ENCODE measurements at places on chromosomes 16 and 17. TPM values are rescaled to one million over a fixed set of nuclear protein-coding genes. Genes with fewer than 3 reads are reported as not detected.

MEOX1 gene
- 5.2 TPM for total RNA-seq

GNG13 gene
- not detected for total RNA-seq

- H3K4me1 ChIP-seq: no peaks in the 10 kb centered on the region
- no peak overlapping the region for H3K4me3 ChIP-seq
- no peak overlapping the region for H3K27ac ChIP-seq
- DNase-seq: no peak
Measured at GRCh38 chr17:80177986-80178595, 8.3 kb downstream of the CARD14 start.

DNA sequence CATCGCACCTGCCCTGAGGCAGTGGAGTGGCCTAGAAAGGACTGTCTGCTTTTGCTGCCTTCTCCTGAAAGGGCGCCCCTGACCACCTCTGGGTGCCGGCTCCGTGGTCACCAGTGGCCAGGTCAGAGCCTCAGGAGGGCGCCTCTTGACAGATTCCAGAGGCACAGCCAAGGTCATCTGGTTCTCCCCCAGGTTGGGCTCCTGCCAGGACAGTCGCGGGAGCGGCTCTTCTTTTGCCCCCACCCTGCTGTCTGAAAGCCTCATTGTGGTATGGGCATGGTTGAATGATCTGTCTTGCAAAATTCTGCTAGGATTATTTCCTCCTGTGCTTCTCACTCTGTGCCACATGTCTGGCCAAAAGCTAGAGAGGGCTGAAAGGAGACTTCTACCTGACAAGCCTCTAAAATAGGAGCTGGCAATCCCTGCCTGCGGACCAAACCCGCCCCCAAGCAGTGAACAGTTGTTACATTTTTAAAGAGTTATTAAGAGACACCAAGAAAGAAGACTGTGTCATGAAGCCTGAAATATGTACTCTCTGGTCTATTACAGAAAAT lies 82.8 kb downstream of the SNX29 start:
- no peak overlapping the region for H3K4me3 ChIP-seq
- DNase-seq: no peak
- H3K27me3 ChIP-seq: peaks cover 1% of the 10 kb centered on the region
- H3K36me3 ChIP-seq: no peaks in the 10 kb centered on the region
- no peak overlapping the region for H3K27ac ChIP-seq

PRR11 gene
- total RNA-seq: 58.1 TPM

- H3K36me3 ChIP-seq: no peaks in the 10 kb centered on the region
- no peaks in the 10 kb centered on the region for H3K4me1 ChIP-seq
- DNase-seq: no peak
- H3K4me3 ChIP-seq: no peak overlapping the region
- H3K27me3 ChIP-seq: no peaks in the 10 kb centered on the region
- H3K27ac ChIP-seq: no peak overlapping the region
Measured at GRCh38 chr16:63612462-63613227, 1509.2 kb downstream of the CDH11 start.

KIF18B gene
- total RNA-seq: 70.5 TPM

SNX11 gene
- total RNA-seq: 31.3 TPM

DNA sequence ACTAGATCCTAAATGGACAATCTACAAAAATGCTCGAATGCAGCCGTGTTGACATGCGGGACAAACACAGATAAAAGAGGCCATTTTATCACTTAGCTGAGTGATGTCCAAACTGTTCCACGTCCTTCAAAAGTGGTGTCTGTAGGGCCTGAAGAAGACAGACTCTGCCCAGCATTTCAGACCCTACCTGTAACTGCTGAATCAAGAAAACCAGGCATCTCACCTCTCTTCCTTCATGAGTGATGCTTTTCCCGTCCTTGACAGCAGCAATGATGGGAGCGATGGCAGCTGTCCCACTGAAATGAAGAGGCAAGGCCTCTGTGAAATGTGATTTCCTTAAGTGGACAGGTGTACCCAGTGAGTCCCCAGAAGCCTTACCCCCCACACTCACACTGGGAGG lies 12.3 kb downstream of the ELAC2 start:
- H3K4me1 ChIP-seq: no peaks in the 10 kb centered on the region
- H3K27me3 ChIP-seq: no peaks in the 10 kb centered on the region
- H3K36me3 ChIP-seq: peaks cover 15% of the 10 kb centered on the region
- DNase-seq: no peak
- H3K27ac ChIP-seq: no peak overlapping the region
- H3K4me3 ChIP-seq: no peak overlapping the region

- H3K4me3 ChIP-seq: no peak overlapping the region
- H3K4me1 ChIP-seq: no peaks in the 10 kb centered on the region
- H3K27me3 ChIP-seq: peaks cover 53% of the 10 kb centered on the region
- no peak for DNase-seq
- no peak overlapping the region for H3K27ac ChIP-seq
- H3K36me3 ChIP-seq: no peaks in the 10 kb centered on the region
Measured at GRCh38 chr17:49015179-49015923, 18.2 kb downstream of the IGF2BP1 start.

- peak overlapping the region; percentile 91 for H3K4me3 ChIP-seq
- H3K27me3 ChIP-seq: no peaks in the 10 kb centered on the region
- no peak for DNase-seq
- peak overlapping the region; percentile 94 for H3K27ac ChIP-seq
- peaks cover 49% of the 10 kb centered on the region for H3K36me3 ChIP-seq
Measured at GRCh38 chr17:63827801-63828221, 348 bp upstream of the FTSJ3 start.

DNA sequence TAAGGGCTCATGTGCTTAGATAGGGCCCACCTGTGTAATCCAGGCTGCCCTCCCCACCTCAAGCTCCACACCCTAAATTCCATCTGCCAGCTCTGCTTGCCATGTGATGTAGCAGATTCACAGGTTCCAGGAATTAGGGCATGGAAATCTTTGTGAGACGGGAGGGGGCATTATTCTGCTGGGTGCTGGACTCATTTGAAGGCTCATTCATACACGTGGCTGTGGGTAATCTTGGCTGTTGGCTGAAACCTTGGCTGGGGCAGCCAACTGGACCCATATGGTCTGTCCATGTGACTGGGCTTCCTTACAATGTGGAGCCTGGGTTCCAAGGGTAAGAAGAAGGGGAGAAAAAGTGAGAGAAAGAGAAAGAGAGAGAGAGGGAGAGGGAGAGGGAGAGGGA lies 115.1 kb downstream of the CYLD start:
- no peak overlapping the region for H3K4me3 ChIP-seq
- H3K36me3 ChIP-seq: no peaks in the 10 kb centered on the region
- no peaks in the 10 kb centered on the region for H3K4me1 ChIP-seq
- peaks cover 4% of the 10 kb centered on the region for H3K27me3 ChIP-seq

MSLN gene
- total RNA-seq: not detected

GRCh38 chr16:11200592-11200991 lies 55.4 kb downstream of the SOCS1 start:
- no peak overlapping the region for H3K4me3 ChIP-seq
- H3K36me3 ChIP-seq: peaks cover 3% of the 10 kb centered on the region
- H3K27me3 ChIP-seq: no peaks in the 10 kb centered on the region
- no peak for DNase-seq
- H3K27ac ChIP-seq: no peak overlapping the region
